ENCODE measurements at places on chromosomes 1 and 21.

- DNase-seq: no peak
Measured at GRCh38 chr21:20108976-20109540, 889.2 kb upstream of the NCAM2 start.

- no peak for DNase-seq
Measured at GRCh38 chr1:19202396-19202795, 7.7 kb downstream of the UBR4 start.

DNA sequence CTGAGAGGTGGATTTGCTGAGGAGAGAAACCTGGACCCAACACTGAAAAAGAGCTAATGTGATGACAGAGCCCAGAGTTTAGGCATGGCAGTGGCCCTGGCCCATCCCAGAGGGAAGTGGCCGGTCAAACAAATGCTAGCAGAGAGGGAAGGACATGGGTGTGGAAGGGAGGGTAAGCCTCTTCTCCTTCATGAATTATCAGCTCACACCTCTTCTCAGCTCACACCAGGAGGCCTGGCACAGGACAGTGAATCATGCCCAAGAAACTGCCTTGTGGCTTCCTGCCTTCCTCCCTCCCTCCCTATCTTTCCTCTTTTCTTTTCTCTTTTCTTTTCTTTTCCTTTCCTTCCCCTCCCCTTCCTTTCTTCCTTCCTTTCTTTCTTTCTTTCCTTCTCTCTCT is 1.3 kb upstream of the SPRR3 start:
- DNase-seq: no peak

DNA sequence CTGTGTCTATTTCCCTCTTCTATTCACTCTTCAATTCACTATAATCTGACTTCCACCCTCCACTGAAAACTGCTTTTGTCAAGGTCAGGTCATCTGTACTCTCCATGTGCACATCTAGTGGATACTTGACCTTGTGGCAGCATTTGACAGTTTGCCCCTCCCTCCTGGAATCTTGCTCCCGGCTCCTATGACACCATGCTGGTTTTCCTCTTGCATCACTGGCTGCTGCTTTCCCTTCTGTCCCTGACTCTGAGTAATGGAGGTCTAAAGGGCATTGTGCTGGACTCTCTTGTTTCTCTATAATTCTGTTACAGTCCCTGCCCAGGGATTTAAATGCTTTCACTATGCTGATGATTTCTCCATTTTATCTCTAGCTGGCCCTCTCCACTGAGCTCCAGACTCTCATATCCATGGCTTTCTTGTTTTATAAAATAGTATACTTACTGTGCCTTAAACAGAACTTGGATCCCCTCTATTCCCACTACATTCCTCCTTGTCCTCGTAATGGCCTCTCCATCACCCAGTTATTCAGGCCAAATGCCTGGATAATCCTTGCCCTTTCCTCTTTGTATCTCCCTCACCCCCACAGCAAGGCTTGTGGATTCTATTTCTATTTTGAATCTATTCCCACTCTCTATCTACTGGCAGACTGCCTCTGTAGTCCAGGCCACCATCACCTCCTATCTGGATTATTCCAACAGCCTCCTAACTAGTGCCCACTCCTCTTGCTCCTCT is 36.8 kb upstream of the PODN start:
- DNase-seq: no peak

- no peak for DNase-seq
Measured at GRCh38 chr1:8212580-8213031, 105.3 kb upstream of the SLC45A1 start.

- DNase-seq: no peak
Measured at GRCh38 chr1:79215311-79215710, 208.8 kb upstream of the ADGRL4 start.

DNA sequence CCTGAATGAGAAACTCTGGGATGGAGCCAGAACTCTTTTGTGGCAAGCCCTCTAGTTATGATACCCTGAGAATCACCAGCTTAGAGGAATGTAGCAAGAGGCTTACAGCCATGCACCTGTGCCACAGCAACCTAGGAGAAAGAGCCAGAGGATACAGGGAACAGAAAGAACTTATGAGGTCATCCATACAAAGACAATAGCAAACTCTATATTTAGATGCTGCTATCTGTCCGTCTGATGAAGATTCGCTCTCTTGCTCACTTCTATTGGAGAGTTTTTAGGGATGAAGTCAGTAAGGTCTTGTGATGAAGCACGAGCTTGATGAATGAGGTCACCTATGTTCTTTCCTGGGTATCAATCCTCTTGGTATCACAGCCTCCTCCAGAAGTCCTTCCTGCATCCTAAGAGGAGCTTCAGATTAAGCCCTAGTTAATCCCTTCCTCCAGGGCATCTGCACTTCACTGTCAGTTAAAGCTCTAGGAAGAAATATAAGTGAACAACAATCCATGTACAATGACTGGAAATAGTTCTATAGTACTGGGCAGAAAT is 185.6 kb downstream of the DAB1 start:
- DNase-seq: no peak

DNA sequence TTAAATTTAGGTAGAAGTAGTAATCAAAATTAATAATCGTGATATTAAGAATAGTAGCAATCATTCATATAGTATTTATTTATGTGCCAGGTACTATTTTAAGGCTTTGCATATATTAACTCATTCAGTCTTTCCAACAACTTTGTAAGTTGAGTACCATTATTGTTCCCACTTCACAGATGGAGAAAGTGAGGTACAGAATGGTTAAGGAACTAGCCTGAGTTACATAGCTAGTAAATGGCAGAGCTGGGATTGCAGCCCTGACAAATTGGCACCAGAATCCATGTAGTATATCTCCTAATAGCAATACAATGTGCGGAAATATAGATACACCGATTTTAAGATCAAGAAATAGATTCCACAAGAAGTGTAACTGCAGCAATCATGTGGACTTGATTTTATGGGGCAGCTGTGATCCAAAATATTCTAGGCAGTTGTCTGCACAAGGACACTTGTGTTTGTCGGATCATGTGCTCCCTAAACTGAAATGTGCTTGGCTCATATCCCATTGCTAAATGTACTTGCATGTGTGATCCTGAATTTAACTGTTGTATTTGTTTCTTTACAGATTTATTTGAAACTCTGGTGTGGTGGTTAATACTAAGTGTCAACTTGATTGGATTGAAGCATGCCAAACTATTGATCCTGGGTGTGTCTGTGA is 5.8 kb upstream of the GTF2B start:
- DNase-seq: no peak

DNA sequence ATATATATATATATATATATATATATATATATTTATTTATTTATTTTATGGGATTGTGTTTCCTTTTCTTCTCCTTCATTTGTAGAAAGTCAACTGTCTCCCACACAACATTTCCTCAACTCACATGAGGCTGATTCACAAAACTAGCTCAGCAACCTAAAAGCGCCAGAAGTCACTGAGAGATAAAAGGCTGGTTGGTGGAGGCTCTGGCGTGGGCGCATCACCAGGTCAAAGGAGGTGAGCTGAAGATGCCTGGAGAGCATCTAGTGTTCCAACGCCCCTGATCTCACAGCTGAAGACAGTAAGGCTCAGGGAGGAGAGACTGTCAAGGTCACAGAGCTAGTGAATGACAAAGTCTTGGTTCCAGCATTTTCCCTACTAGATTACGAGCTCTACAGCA is 78.0 kb downstream of the HLCS start:
- DNase-seq: no peak

- DNase-seq: no peak
Measured at GRCh38 chr1:6866825-6867224, 81.6 kb downstream of the CAMTA1 start.

DNA sequence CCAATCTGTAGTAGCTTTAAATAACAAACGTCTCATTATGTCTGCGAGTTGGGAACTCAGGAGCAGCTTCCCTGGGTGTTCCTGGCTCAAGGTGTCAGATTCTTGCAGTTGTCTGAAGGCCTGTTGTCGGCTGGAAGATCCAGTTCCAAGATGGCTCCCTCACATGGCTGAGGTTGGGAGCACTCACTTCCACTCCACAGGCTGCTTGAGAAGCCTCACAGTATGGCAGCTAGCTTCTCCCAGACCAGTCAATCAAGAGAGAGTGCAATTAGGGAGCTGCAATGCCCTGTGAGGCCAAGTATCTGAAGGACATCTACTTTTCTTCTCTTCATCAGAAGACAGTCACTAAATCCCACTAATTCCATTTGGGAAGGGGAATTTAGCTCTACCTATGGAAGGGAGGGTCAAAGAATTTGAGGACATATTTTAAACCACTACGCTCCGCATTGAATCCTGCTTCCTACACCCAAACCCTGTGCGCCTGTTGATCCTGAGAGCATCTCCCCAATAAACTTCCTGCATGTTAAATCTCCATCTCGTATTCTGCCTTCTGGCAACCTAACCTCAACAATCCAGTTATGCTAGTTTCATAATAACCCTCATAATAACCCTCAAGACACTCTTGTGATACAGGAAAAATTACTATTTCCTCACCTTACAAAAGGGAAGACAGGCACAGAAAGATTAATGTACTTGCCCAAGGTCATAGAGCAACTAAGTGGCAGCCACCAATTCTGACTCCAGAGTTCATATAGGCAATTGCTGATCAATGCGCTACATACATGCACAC is 3.6 kb upstream of the VPS26C start:
- DNase-seq: no peak

GRCh38 chr1:223123011-223123610 is 19.9 kb downstream of the TLR5 start:
- no peak for DNase-seq

DNA sequence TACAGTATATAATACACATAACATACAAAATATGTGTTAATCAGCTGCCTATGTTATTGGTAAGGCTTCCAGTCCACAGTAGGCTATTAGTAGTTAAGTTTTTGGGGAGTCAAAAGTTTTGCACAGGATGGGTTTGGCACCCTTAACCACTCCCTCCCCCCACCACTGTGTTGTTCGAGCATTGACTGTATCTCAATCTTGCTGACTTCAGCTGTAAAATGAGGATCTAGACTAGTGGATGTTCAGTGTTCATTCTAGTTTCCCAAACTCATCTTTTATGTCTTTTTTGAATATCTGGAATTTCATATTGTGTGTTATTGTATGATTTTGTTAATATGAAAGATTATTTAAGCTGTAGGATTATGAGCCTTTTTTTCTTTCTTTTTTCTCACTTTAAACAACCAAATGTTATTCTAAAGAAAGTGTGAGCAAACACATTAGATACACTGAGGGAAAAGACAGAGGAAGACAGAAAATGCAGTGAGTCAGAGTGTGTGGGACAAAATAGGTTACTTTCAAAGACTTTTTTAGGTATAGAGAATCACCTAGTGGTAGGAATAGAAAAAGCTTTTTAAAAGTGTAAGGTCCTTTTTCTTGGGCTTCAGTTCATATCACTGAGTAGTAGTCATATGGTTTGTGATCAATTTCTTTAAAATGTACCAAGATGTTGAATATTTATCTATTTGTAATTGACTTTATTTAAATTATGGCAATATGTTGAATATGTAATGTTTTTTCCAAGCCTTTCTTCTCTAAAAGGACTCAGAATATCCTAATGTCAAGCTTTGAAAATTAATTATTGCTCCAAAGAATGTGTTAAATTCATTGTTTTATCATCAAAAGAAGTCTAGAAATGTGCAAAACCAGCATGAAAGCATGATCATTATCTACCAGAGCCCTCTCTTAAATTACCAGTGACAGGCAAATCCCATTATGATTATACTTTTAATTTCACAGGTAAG is 17.9 kb upstream of the CENPF start:
- DNase-seq: no peak

DNA sequence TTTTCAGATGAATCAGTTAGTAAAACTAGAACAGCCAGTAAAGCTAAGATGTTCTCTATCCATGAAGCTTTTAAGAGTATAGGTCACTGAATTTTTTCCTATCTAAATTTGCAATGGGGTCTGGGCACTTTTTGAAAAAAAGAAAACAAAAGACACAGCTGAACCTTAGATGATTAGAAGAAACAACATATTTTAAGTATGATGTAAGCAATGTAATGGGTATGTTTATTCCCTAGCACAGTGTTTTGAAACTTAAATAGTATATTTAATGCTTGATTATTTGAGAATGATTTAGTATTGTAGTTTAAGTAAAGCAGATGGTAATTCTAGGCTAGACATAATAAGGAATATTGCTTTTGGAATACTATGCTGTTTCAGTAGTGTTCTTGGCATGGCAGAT is 36.2 kb downstream of the KCTD3 start:
- no peak for DNase-seq

DNA sequence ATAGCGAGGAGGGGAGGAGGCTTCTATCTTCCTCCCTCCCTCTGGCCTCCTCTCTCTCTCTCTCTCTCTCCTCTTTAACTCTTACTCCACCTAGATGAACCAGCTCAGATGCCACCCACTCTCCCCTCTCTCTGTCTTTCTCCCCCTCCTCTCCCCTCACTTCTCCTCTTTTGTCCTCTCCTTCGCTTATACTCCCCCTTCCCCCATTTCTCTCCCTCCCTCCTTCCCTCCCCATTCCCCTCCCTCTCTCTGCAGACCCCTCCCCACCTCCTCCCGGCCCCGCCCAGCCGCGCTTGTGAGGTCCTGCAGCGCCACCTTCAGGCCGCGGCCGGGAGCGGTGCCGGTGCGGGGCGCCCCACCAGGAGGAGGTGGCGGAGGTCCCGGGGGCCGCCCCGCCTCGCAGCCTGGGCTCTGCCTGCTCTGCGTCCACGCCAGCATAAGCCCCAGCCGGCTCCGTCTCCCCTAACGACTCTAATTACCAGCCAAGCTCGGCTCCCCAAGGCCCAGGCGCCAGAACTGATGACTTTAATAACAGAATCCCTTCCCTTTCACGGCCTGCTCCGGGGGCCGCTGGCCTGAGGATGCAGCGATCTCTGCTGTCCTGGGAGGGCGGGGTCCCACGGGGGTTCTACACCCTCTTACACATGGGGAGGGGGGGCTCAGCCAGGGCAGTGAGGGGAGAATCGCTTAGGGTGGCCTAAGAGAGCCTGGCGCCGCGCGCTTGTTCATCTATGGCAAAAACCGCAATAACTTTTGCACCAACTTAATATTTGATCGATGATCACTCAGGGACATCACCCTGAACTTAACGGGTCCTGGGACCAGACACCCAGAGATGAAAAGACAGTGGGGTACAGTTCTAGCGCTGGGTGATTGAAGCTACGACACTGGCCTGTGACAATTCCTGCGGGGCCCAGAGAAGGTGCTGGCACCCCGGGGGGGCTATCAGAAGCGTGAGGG is 637.3 kb downstream of the MATN1 start:
- DNase-seq: no peak

DNA sequence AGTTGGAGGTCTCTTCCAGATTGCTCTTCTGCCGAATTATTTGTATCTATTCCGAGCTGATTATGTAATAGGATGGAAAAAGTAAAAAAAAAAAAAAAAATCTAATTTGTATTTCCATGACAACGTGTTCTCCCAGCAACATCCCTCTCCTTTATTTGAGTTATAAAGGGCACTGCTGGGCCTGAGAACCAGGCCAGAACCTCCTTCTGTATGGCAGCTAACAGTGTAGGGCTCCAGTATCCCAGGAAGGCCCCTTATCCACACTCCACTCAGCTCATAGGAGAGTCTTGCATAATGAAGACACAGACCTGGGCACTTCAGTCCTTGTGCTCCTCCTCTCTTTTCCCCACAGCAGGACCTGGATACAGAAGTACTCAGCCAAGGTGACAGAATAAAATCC is 3.7 kb upstream of the IPO9 start:
- DNase-seq: no peak

Data from NCI-H1105 (cell line).